Dorsolateral prefrontal cortex (tissue), 122 donors: ENCODE measurements at places on chromosomes 1 and 21. TPM values are rescaled to one million over a fixed set of nuclear protein-coding genes. Genes with fewer than 3 reads are reported as not detected.

- peak; percentile 51 for DNase-seq
These were observed 433 bp upstream of the KAZN start for GRCh38 chr1:14598007-14598497.

RAB42 gene
- 0.95 TPM for total RNA-seq

- no peak for DNase-seq
These were observed 35.8 kb downstream of the CELF3 start for GRCh38 chr1:151680826-151681225.

DCST1 gene
- total RNA-seq: 0.35 TPM

INKA2 gene
- total RNA-seq: 48.9 TPM

FABP3 gene
- 90.3 TPM for total RNA-seq

- DNase-seq: no peak
These were observed 159.2 kb downstream of the PIGK start for GRCh38 chr1:77060000-77060399.

NMNAT2 gene
- 207 TPM for total RNA-seq

- DNase-seq: no peak
These were observed 9.2 kb downstream of the MAP7D1 start for GRCh38 chr1:36165145-36165544.

DNA sequence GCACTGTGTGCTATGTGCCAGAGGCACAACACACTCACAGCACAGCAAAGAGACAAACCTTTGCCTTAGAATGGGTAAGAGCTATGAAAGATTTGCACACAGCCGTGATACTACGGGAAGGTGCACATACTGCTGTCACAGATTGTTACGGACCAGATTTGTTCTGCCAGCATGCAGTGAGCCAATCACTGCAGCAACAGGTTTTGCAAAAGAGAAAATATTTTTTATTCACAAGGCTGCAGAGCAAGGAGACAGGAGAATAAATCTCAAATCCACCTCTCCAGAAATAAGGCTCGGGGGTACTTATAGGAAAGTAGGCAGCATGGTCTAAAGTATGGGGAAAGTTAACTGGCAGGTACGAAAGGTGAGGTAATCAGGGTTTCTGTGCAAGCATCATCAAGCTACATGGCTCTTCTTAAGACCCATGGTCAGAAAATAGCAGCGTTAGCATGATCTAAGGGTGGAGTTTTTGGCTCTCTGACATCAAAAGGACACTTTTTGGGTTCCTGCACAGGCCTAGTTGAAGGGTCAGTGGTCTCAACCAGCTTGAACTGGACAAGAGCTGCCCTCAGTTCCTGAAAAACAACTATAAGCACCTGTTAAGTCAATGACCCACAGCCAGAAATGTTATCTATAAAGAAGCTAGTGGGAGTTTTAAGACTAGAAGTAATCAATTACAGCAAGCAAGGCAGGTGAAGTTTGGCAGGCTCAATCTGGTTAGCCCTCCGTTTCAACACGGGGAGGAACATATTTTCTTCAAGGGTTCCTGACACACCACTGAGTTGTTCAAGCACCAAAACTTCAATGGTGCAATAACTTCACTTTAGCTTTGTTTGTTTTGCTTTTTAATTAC lies 186.0 kb downstream of the SLC35F3 start:
- no peak for DNase-seq

DNA sequence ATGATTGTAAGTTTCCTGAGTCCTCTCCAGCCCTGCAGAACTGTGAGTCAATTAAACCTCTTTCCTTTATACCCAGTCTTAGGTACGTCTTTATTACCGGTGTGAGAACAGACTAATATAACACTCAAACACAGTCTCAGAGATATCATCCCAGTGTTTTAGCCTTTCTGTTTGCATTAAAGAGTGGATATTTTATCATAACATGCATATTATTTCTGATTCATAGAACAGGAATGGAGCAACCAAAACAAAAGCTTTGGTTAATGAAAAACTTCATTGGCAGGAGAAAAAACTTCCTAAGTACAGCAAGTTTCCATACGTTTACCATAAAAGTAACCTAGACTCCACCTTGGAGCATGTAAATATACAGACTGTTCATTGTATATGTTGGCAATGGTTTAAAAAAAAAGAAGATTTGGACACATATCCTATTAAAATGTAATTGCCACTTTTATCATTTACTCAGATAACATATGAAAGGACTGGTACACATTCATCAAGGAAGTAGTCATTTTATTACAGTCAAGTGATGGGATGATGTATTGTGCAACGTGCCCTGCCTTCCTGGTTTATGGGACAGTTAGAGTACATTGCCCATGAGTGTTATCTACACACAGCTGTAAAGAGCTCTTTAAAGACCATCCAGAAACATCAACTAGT lies 144.8 kb downstream of the ETS2 start:
- no peak for DNase-seq

DNA sequence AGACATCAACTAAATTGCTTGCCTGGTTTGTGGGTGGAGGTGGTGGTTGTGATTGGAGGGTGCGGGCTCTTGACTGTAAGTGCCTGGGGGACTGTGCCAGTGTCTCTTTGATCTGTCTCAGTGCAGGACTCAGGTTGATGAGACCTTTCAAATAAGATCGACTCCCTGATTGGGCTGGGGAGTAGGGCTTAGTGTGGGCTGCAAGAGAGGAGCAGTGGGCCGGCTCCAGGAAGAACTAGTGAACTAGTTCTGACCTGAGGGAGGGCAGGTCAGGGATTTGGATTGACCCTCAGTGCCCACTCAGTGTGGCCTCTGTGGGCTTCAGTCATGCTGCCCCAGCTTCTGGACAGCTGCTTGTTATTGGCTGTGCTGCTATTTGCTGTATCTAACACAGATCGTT lies 130.6 kb upstream of the CACNA1E start:
- no peak for DNase-seq

DNA sequence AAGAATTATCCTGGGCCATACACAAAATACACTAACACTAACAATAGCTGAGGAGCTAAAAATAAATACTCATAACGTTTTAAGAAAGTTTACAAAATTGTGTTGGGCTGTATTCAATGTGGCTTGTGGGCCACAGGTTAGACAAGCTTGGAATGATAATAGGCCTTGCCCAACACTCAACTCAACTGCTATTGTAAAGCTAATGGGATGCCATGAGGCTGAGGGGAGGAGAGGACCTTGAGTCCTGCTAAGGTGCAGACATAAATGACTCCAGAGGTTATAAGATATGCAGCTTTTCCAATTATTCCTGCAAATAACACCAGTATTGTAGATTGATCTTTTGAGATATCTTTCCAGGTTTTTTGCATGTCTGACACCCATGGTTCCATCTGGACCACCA lies 97.0 kb downstream of the FCRL5 start:
- DNase-seq: no peak

- DNase-seq: no peak
These were observed 120.4 kb upstream of the GREM2 start for GRCh38 chr1:240732390-240732789.

DNA sequence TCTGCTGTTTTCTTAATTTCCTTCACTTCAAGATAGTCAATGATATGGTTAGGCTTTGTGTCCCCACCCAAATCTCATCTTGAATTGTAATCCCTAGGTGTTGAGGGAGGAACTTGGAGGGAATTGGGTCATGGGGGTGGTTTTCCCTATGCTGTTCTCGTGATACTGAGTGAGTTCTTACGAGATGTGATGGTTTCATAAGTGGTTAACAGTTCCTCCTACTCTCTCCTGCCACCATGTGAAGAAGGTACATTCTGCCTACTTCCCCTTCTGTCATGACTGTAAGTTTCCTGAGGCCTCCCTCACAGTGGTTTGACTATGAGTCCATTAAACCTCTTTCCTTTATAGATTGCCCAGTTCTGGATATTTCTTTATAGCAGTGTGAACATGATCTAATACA lies 74.0 kb upstream of the SAMSN1 start:
- no peak for DNase-seq

LRRIQ3 gene
- 1.5 TPM for total RNA-seq

- no peak for DNase-seq
These were observed 95.0 kb downstream of the TEX35 start for GRCh38 chr1:178607718-178608408.

DNA sequence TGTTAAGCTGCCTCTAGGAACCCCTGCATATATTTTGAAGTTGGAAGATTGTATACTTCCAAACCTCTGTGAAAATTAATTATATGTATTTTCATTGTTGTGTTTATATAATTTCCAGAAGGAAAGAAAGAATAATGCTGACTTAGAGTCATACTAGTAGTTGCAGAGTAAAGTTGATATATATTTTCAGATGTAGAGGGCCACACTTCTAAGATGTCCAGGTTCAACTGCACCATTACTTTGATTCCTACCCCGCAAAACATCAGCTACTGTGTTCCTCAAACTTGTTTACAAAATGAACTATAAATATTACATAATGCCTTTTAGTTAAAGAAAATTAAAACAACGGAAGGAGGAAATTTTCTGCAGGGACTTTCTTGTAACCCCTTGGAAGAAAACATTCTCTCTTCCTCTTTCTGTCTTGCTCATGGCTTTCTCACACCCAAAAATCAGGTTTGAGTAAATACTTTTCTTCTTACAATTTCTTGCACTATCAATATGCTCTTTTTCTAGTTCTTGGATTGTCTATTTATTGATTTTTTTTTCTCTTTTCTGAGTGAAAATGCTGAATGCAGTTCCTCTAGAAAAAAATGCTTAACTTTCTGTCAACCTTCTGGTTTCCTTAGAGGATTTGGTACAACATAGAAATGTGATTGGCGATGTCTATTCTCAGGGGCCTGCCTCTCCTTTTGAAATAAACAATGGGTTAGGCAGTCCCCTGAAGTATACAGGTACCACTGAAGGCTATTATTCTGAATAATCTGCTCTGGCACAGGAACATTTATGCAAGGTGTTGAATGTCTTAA lies 867.8 kb downstream of the TTLL7 start:
- no peak for DNase-seq

AGT gene
- 147 TPM for total RNA-seq

- no peak for DNase-seq
These were observed 16.0 kb downstream of the MIXL1 start for GRCh38 chr1:226239421-226239820.

DNA sequence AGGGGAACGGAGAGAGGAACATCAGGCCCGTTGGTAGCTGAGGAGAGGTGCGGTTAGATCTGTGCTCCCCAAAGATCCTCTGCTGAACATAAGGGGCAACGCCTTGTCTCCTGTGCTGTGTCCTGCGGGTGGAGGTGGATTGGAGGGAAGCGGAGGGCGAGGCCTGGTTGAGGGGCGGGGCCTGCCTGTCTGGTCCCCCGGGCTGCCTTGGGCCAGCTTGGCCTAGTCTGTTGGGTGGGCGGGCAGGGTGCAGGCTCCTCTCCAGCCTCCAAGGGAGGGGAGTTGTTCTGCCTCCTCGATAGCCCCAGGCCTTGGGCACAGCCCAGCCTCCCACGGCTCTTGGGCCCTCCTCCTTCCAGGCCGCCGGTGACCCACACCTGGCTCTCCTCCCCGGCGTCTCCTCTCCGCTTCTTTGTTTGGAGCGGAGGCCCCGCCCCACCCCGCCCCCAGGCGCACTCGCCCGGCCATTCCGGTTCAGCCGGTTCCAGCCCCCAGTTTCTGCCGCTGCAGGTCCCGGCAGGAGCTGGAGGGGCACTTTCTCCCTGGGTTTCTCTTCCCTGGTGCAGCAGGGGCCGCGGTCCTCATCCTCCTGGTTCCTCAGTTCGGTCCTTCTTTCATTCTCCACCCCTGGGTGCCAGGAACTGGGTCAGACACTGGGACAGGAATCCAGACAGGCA lies 19.4 kb downstream of the PTPRF start:
- no peak for DNase-seq

DNA sequence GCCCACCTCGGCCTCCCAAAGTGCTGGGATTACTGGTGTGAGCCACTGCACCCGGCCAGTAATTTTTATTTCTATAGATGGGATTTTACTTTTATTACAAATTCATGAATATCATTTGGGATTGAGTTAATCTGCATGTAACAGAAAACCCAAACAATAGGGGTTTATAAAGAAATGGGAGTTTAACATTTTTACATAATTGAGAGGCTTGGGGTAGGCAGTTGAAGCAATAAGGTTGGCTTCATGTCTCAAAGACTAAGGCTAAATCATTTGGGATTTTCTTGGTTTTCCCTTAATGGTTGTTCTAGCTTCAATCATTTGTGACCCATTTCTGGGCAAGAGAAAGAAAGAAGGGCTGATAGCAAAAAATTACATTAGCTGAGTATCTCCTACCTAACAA lies 118.7 kb upstream of the FOXD3 start:
- no peak for DNase-seq

DNA sequence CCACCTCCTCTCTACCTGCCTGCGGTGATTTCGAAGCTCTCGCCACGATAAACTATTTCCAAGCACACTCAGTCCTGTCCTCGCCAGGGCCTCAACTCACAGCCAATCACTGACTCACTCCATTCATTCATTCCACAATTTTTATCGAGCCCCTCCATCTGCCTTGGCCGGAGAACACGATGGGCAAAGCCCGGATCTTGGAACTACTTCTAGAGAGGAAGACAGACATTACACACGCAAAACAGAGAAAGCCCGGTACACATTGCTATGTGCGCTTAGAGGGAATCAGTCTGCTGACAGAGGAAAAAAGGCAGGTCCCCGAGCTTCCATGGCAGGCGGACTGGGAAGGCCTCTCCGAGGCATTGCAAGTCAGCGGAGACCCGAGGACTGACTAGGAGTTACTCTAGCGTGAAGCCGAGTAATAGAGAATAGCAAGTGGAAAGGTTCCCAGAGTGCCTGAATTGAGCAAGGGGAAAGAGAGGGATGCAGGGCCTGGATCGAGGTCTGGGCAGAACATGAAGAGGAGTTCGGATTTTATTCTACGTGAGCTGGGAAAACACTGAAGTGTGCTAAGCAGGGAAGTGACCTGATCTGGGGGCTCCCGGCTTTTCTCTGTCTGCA lies 54.2 kb upstream of the DNAJC6 start:
- DNase-seq: no peak

DNA sequence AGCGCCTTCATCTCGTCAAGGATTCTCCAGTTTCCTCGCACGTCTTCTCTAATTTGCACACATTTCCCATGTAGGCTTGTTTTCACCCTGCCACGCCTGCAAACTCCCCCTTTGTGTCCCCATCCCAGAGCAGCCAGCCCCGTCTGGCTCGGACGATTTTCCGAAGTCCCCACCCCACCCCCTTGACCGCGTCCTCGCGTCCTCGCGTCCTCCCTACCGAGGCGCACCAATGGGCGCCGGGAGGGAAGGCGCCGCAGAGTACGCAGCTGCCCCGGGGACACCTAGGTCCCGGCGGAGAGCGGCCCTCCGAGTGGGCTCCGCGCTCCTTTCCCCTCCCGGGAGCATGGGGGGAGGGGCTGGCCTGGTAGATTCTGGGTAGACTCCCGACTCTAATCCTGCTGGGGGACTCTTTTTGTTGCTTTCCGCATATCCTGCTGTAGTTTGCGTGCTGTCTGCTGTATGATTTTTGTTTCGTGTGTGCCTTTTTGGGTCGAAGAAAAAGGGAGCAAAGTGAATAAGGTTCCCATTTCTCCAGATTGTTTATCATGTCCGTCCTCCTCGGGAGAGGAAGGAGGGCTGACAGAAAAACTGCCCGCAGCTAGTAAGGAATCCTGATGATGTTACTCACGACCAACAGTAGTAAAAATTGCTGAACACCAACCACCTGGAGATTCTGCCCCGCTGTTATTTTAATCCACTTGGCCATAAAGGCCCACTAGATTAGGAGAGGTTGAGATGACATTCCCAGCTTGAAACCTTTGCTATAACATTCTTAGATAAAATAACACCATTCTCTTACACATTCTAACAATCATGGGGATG lies 1.5 kb downstream of the CACHD1 start:
- no peak for DNase-seq
